ENCODE measurements at places on chromosomes 11 and 22. TPM values are rescaled to one million over a fixed set of nuclear protein-coding genes. Genes with fewer than 3 reads are reported as not detected.

DNA sequence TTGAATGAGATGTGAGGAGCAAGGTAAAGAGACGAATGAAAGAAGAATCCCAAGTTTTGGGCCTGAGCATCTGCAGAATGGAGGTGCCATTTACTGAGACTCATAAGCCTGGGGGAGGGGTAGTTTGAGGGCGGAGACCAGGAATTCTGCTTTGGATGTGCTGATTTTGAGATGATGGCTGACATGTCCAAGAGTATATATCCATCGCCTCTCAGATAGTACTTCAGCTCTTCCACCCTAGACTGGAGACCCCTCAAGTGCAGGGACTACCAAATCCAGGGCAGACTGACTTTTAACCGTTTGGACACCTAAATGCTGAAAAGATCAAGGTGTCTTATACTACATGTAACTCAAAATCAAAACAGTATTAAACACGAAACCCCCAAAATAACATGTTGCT, 1.3 kb upstream of the SDF2L1 start:
- DNase-seq, result no peak

LMO2 gene
- 34.4 TPM for total RNA-seq

HBB gene
- 157 TPM for total RNA-seq

FAM227A gene
- 0.20 TPM for total RNA-seq

ZNF202 gene
- total RNA-seq, result 27.8 TPM

Data from activated B cell treated with CpG ODN at 0.5 μM for 24 hours (primary cell).